ENCODE measurements at places on chromosomes 12 and 14.

DNA sequence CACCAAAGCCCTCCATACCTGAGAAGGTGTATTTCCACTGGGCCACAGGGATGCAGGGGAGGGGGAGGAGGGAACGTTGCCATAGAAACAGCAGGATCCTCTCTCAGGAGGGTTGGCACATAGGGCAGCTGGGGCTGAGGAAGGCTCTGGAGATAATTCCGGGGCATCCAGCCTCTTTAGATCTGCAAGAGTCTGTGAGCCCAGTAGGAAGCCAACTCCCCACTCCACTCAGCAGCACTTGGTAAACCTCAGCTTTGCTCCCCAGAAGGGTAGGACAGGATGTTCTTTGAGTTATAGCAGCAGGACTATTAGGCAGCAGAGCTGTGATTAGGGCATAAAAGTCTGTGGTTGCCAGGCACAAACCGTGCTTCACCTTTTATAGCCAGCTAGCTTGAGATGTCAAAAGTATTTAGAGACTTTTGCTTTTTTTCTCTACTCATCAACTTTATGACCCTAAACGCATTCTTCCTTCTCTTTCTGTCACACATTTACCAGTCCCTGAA, 7.8 kb upstream of the PLEKHG3 start:
- DNase-seq = no peak

DNA sequence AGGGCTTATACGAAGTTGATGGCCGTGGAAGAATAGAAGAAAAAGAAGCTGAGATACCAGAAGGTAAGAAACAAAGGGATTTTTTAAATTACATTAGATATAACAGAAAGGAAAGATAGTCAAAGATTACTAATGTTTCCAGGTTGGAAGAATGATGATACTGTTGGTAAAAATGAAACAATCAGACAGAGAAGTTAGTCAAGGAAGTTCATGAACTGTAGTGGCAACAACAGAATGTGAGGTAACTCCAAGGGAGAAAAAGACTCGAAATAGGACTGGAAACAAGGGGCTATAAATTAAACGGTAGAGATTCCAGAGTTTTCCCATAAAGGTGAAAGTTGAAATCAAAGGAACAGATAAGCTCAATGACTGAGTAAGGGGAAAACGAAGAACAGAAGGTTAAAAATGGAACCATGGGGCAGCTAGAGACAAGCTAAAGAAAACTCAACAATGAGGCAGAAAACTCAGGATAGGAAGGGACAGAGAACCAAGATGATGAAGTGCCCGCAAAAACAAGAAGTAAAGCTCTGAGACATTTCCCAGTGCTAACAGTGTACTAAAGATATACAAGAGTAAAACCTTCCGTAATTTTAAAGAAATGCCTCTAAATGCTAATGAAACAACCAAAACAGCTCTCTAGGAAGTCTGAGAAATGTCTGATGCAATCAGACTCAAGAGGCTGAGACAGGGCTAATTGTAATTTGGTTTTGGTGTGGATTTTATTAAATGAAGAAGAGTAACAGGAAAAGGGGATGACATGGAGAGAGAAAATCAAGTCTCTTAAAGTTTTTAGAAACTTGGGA, 70.0 kb downstream of the PPP2R5E start:
- no peak for DNase-seq

DNA sequence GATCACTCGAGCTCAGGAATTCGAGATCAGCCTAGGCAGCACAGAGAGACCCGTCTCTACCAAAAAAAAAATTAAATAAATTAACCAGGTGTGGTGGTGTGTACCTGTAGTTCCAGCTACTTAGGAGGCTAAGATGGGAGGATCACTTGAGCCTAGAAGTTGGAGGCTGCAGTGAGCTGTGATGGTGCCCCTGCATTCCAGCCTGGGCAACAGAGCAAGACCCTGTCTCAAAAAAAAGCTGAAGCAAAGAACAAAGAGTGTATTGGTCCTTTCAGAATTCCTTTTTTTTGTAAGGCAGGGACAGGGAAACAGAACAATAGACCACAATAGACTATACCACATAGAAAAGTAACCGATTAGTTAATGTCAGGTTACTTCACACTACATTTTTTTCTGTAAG, 47.4 kb downstream of the MARK3 start:
- no peak for DNase-seq

- DNase-seq = no peak
Measured at GRCh38 chr12:96141216-96141912, 52.8 kb upstream of the ELK3 start.

- no peak for DNase-seq
Measured at GRCh38 chr12:131827961-131828534, at the start of gene MMP17. Gene MMP17, plus strand, starts transcription at chr12:131828393. Its CDS starts 102 bp downstream, at chr12:131828495.

GRCh38 chr12:131941987-131942341, 7.8 kb upstream of the EP400 start:
- DNase-seq = no peak

Data from NCI-H1092 (cell line).